ENCODE measurements at places on chromosomes 11 and 22.

- no peak for DNase-seq
Observed at GRCh38 chr22:18116634-18117033, 6.0 kb downstream of the TUBA8 start.

DNA sequence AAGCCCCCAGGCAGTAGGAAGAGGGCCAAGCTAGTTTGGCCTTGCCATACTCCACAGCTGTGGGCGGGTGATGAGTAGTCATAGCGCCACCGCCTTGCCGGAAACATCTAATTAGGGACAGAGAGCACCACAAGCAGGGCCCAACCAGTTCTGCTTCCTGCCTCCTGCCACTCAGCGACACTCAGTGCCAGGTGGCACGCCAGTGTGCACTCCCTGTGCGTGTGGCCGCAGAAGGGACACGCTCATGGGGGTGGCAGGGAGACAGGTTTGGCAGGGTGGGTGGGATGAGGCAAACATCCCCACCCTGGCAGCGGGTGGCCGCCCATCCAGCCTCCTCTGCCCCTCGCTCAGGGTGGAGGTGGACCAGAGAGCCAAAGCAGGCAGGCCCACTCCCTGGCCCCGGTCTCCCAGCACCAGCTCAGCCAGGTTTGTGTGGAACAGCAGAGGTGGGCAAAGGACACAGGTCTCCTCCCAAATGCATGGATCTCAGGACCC, 4.9 kb downstream of the OVOL1 start:
- DNase-seq, result no peak

DNA sequence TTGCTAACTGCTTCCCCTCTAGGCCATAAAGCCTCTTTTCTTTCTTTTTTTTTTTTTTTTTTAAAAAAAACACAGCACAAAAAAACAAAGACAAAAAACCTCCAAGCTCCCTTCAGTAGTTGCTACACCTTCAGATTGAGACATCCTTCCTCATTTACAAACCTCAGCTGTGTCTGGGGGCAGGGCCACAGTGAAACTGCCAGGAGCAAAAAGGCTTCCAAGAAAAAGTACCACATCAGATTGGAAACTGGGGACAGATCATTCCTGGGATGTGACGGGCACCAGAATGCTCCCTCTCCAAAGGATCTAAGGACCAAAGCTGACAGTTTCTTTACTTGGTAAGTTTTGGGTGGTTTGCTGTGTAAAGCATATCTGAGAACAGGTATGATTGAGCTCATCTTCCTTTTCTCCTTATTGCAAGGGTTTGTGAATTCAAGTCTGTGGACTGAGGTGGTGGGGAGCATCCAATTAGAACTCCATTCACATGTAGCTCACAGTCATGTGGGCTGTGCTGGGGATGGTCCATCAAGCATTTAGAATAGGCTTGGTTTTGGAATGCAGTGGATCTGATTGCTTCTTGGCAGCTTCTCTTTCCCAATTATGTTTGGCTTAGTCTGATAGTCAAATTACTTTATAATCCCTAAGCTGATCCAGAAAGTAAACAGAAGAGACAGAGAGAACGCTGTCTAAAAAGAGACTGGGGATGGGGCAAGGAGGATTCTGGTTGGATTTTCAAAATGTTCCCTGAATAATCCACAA, 705 bp downstream of the BBOX1 start:
- DNase-seq, result peak; percentile 45

- DNase-seq, result no peak
Observed at GRCh38 chr22:21725956-21726649, 9.5 kb downstream of the YPEL1 start.

- DNase-seq, result no peak
Observed at GRCh38 chr11:70592641-70593165, 194.4 kb downstream of the CTTN start.

DNA sequence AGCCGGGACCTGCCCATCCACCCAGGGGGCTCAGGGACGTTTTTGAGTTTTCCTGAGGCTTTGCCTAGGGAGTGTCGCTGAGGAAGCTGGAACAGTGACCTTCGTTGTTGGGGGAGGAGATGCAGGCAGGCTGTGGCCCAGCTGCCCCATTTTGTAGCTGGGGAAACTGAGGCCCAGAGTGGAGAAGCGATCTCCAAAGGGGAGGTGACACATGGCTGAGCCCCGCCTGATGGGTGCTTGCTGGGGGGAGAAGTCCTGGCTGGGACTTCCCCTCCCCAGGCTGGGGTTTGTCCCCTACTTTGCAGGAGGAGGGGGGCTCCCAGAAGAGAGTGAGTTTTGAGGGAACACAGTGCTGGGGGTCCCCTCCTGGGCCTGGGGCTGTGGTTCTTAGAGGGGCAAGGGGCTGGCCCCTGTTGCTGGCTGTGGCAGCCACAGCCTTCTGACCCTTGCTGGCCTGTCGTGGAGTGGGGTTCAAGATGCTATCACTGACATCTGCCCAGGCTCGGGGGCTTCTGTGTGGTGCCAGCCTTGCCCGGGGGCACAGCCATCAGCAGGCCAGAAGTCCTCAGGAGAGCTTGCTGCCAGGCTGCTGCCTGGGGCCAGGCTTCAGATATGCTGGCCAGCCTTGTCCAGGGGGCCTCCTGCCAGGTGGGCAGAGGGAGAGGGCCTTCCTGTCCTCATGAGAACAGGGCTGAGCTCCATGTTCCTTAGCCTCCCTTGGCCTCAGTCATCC, 21.4 kb downstream of the KCNQ1 start:
- DNase-seq, result no peak

DNA sequence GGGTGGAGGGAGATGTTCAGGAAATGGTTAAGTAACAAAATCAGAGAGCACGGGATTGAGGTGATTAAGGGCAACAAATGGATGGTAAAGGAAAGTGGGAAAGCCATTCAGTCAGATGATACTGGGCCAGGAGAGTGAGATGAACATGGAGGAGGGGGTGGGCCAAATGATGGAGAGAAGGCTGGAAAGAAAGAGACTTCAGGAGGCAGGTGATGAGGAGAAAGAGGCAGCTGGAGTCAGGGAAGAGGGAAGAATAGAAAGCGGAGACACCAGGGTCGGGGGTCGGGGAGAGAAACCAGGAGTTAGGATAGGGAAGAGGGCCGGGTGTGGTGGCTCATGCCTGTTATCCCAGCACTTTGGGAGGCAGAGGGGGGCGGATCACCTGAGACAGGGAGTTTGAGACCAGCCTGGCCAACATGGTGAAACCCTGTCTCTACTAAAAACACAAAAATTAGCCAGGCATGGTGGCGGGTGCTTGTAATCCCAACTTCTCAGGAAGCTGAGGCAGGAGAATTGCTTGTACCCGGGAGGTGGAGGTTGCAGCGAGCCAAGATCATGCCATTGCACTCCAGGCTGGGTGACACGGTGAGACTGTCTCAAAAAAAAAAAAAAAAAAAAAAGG, 4.7 kb upstream of the KDM2A start:
- DNase-seq, result no peak

DNA sequence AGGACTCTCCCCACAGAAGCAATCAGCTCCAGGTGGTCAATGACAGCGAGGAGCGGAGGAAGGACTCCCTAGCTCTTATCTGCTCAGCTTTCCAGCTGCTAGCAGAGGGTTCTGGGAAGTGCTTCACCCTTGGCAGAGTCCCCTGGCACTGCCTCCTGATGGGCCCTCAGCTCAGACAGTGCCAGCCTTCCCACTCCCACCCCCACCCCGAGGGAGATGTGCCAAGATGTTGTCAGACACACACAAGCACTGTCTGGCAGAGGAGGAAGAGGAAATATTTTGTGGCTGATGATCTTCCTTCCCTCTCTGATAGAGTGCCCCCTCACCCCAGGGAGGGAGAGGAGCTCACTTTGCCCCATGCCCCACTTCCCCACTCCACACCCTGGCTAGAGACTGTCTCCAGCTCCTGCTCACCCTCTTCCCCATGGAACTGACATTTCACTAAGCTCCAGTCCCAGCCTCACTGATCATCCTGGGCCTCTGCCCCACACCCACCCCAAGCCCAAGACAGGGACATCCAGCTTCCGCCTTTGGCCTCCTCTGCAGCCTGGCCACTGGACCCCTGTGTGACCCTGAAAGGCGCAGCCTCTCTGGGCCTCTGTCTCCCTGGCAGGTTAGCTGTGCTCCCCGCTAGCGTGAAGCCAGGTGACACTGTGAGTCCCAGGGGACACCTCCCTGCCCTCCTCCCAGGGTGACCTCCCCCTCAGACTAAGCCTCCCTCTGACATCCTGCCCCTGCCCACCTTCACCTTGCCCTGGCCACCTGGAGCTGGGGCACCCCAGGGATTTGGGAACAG, 44.5 kb downstream of the SLCO2B1 start:
- no peak for DNase-seq

GRCh38 chr11:27505781-27506180, 788 bp downstream of the LIN7C start:
- DNase-seq, result no peak

DNA sequence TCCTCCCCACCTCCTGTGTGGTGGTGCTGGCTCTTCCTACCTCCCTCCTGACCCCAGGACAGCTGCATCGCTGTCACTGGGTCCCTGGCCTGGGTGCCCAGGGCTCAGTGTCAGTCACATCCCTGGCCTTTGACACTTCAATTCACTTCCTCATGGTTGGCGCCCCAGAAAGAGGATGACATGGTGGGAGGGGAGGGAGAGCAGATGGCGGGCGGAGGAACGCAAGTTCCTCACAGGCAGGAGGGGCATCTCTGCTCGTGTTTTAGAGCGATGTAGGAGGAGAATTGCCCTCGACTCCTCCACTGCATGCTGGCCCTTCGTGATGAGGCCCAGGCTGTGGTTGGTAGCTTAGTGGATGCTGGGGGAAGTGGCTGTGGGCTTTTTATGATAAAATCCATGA, 35.1 kb upstream of the KRTAP5-7 start:
- no peak for DNase-seq

GRCh38 chr22:34639911-34640310, 426.0 kb upstream of the ISX start:
- no peak for DNase-seq

DNA sequence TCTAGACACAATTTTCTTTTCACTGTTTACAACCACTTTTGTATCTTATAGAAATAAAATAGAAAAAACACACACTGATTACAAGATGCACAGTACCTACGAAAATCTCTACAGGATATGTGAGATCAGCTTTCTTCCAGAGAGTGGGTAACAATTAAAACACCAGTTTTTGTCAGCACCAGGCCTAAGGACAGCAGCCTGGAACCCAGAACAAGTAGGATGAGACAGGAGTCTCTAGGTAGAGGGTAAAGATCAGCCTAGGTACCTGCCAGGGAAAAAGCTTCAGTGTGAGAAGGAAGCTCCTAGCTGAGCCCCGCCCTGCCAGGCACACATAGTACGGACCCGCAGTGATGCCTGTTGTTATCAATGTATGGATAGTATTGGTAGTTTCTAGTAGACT, 61.9 kb downstream of the KIRREL3 start:
- DNase-seq, result no peak

DNA sequence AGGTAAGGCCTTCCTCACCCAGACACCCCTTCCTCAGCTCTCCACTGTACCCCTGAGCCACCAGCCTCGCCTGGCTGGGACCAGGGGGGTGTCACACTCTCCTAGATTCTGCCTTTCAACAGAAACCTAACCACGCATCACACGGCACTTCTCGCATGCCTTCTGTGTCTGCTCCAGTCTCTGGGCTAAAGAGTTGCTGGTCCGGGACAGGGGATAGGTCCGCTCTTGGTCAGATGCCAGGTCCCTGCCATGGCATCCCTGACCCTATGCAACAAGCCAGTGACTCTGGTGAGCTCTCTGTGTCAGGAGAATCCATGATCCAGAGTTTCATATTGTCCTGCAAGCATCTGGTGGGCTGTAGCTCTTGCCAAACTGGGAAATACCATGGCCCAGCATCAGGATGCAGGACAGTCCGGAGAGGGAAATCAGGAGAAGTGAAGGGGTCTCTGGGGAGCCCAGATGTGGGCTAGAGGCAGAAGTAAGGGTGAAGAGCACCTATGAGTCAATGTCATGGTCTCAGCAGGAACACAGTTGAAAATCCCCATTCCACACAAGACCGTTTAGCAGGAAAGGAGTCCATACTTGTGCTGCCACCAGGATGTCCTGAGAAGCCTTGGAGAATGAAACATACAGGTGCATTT, 14.1 kb downstream of the IGLL5 start:
- no peak for DNase-seq

DNA sequence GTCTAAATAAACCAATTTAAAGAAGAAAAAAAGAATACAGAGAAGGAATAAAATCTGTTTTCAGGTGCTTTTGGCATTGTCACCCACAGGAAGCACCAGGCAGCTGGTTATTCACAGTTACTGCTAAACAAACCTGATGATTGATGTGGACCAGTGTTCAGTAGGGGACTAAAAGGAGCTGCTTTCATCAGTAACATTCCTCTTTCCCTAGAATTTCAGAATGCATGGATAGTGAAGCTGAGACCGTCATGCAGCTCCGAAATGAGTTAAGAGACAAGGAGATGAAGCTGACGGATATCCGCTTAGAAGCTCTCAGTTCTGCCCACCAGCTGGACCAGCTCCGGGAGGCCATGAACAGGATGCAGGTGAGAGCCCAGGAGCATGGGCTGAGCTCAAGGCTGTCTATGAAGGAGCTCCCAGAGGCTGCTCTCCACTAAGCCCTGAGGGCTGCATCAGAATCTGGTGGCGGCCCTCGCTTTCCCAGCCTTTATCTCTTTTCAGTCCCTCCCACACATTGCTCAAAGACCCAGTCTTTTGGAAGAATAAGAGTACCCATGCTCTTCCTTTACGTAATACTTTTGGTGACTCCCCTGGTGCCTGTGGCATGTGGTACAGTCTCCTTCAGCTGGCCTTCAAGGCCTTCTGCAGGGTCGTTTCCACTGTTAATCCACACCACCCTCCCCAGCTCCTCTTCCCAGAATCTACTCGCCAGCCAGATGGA, 69.5 kb downstream of the DBX1 start:
- DNase-seq, result no peak

DNA sequence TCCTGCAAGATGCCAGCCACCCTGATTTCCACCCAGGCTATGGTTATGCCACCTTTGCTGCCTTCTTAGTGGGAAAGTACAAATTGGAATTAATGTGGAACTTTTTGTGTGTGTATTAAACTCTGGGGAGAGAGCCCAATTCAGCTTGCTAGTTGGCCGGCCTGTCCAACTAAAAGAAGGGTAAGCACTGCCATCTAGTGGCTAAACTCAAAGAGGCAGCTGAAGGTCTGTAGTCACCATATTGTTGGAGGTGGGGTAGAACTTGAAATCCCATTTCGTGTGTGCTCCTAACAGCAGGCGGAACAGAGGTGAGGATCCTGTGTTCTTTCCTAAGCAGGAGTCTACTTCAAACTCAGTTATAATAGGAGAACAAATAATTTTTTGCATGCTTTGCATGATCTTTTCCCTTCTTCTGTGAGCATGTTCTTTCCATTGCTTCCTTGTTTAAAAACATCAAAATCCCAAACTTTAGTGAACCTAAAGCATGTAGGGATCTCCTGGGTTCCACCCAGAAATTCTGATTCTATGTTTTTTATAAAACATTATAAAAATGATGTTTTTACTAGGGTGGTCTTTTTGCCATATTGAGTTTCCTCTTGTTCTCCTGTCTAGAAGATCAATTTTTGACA, 138.8 kb upstream of the SORL1-AS1 start:
- DNase-seq, result peak; percentile 10
